ENCODE measurements at places on chromosomes 6 and 20.

DNA sequence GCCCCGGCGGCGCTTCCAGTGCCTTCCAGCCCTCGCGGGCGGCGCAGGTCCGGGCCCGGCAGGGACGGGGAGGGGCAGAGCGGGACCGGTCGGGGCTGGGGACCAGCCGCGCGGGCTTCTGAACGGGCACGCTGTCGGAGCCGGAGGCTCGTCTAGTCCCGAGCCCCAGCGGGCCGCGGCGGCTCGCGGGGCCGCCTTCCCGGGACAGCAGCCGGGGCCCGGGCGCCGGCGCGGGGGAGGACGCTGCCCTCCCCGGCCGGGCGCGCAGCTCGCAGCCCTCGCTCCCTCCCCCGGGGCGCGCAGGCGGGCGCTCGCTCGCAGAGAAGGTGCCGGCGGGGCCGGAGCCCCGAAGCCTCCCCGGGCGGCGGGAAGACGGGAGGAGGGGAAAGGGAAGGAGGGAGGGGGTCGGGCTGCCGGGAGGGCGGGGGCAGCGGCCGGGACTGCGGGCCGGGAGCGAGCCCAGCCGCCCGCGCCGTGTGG, 696 bp upstream of the SIRPA start:
- H3K4me1 ChIP-seq: peaks cover 48% of the 10 kb centered on the region
- H3K36me3 ChIP-seq: no peaks in the 10 kb centered on the region
- H3K4me3 ChIP-seq: peak overlapping the region; percentile 76
- peaks cover 50% of the 10 kb centered on the region for H3K27me3 ChIP-seq

GRCh38 chr6:135851442-135852271, at the start of gene PDE7B:
Gene PDE7B, plus strand, starts transcription at chr6:135851701.
- H3K36me3 ChIP-seq: no peaks in the 10 kb centered on the region
- peak within 1 kb of the TSS; percentile 92 for H3K4me3 ChIP-seq
- H3K4me1 ChIP-seq: peaks cover 50% of the 10 kb centered on the region
- no peak within 1 kb of the TSS for H3K27ac ChIP-seq
- no peaks in the 10 kb centered on the region for H3K27me3 ChIP-seq

- H3K27me3 ChIP-seq: no peaks in the 10 kb centered on the region
- H3K4me3 ChIP-seq: no peak overlapping the region
- peaks cover 3% of the 10 kb centered on the region for H3K4me1 ChIP-seq
- H3K27ac ChIP-seq: no peak overlapping the region
- H3K36me3 ChIP-seq: no peaks in the 10 kb centered on the region
Observed at GRCh38 chr20:9235518-9235917, 166.6 kb downstream of the PLCB4 start.

- H3K27me3 ChIP-seq: peaks cover 21% of the 10 kb centered on the region
- no peak for DNase-seq
Observed at GRCh38 chr20:50218987-50219435, 28.4 kb downstream of the CEBPB start.

DNA sequence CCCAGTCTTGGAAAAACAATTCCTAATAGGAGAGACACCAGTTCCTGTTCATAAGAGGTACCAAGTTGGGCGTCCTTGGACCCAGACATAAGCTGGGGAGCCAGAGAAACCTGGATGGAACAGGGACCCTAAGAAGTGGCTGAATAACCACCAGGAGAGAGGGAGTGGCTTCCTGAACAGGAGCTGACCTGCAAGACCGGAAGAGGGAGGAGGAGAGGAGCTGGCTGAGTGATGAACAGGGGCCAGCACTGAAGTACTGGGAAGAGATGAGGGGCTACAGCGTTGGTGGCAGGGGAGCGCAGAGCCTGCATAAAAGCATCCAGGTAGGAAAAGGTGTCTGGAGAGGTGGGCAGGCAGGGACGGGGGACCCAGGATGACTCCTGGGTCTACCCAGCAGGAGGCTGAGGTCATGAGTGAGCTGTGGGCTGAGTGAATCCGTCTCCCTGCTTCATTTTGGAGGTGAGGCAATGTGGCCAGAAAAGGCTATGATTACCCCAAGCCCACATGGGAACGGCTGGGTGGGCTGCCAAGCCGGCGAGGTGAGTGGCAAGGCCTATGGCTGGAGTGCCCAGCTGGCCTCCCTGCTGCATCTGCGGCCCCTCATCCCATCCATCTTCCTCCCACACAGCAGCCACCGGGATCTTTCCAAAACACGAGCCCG, 34.4 kb upstream of the ZFAND3 start:
- H3K36me3 ChIP-seq: no peaks in the 10 kb centered on the region
- H3K27ac ChIP-seq: no peak overlapping the region
- peaks cover 10% of the 10 kb centered on the region for H3K27me3 ChIP-seq
- H3K4me1 ChIP-seq: peaks cover 21% of the 10 kb centered on the region
- no peak for DNase-seq

- H3K4me1 ChIP-seq: peaks cover 3% of the 10 kb centered on the region
- peak overlapping the region; percentile 19 for H3K27ac ChIP-seq
- DNase-seq: no peak
- H3K36me3 ChIP-seq: no peaks in the 10 kb centered on the region
- H3K27me3 ChIP-seq: peaks cover 33% of the 10 kb centered on the region
- H3K4me3 ChIP-seq: no peak overlapping the region
Observed at GRCh38 chr20:19855416-19855815, 97.4 kb downstream of the RIN2 start.

DNA sequence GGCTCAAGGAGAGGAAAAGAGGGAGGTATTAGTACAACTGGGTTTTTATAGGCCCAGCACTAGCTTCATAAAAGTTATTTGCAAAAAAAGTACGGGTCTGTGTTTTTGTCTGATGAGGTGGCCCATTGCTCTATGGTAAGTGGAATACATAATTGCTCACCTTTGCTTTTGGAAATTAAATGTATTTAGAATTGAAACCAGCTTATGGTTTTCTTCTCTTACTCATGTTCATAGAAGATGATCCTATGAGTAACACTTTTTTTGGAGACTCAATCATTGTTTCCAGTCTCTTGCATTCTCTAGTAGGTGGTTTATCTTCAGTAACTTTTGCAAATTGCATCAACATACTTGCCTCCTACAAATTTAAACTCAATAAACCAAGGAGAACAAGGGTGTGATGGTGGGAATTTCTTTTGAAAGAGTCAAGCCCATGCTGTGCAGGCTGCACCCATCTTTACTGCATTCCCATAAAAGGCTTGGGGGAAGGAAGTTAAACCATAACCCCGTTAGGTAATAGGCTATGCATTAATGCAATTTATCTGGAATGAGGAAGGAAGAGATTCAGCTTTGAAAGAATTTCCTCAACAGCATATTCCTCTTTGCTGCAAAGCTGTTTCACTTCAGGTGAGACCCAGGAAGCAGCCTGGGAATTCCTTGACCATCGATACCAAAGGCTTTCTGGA, 48.5 kb upstream of the EDN1 start:
- H3K27me3 ChIP-seq: no peaks in the 10 kb centered on the region
- no peak overlapping the region for H3K4me3 ChIP-seq
- no peaks in the 10 kb centered on the region for H3K36me3 ChIP-seq
- DNase-seq: no peak
- H3K4me1 ChIP-seq: no peaks in the 10 kb centered on the region

DNA sequence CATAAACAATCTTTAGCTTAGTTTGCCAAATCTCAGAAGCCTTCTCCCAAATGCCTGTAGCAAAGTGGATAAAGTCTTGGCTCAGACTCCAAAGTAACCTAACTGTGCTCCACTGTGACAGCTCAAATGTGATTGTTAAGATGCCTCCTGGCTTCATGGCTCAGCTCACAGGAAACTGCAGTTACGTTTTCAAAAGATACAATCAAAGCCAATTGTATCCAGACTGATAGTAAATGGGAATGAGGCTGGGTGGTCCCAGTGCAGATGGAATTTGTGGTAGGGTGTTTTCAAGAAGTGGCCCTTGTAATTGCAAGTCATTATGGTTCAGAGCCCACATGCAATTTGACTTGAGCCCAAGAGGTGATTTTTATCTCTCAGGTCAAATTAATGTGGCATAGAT, 151.2 kb upstream of the TAB2 start:
- peaks cover 18% of the 10 kb centered on the region for H3K27me3 ChIP-seq
- H3K4me1 ChIP-seq: peaks cover 11% of the 10 kb centered on the region
- DNase-seq: no peak
- no peak overlapping the region for H3K27ac ChIP-seq
- H3K36me3 ChIP-seq: no peaks in the 10 kb centered on the region

All from naive B cell (primary cell).